ENCODE measurements at places on chromosomes 13 and 19.

- no peak for DNase-seq
These were observed 1.1 kb downstream of the SYT3 start for GRCh38 chr19:50638600-50638999.

- DNase-seq, result no peak
These were observed 1608.8 kb upstream of the PCDH20 start for GRCh38 chr13:63024458-63024857.

- DNase-seq, result no peak
These were observed 7.4 kb downstream of the SLC25A23 start for GRCh38 chr19:6452223-6452614.

DNA sequence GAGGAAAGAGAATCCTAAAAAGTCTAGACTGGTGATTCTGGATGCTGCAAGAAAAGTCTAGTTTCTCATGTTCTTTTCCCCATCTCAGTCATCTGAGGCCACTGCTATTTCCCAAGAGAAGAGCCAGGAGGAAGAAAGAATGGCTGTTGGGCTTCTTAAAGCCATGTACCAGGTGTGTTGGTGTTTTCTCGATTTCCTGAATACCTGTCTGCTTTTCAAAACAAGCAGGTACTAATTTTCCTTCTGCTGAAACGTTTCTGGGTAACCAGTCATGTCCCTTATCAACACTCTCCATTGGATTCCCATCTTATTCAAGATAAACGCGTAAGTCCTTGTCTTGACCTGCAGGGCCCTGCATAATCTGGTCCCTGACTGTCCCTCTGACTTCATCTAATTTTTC, 1.1 kb downstream of the ZNF570 start:
- DNase-seq, result no peak

DNA sequence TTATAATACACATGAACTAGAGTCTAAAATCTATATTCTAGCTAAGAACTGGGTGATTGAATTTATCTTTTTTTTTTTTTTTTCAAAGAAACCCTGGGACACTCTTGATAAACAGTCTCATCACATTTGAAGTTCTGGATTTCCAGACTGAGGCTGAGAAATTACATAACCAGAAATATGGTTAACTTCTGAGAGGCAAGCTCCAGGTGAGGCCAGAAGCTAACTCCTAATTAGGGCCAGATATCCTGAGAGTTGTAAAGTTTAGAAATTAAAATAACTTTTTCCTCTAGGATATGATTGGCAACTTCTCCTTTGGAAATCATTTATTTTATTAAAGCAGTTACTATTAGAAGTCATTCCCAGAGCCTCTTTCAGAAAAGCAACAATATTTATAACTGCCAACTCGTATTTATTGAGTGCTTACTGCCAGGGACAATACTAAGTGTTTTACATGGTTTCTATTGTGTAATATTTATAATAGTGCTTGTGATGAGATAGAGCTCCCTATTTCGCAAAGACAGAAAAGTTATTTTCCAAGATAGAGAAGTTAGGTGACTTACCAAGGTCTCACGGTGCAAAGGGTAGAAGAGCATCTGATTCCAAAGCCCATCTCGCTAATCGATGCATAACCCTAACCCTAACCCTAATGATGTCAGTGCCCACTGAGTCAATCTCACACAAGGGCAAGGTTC, 187.7 kb downstream of the DCT start:
- no peak for DNase-seq

DNA sequence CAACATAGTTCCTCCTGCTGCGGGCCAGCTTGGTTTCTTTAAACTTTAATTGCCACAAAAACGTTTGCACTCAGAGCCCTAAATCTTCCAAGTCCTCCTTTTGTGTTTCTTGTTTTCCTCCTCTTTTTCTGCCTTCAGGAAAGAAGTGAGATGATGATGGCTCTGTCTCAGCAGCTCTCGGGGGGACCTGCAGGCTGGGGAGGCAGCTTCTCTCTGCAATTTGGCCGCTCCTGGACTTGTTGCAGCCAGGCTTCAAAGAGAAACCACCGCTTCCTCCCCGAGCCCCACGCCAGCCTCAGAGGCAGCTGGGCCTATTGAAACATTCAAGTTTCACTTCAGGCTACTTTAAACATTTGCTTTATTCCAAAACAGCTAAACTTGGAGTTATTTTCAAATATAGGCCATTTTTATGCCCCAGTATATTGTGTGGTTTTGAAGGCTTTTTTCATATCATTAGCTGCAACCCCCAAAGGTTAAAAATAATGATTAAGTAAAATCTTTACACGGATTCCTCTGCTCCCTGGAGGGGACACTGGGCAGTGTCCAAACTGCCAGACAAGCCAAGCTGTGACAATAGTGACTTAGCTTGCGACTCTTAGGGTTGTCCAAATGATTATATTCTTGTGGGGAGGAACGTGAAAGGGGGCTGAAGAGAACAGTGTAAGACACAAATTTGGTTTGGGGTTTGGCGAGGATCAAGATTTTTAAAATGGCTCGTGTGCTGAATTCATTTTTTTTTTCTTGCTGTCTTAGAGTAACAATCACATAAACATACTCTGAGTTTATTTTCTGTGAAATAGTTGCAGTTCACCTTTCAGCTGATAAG, 330.8 kb downstream of the DLEU7 start:
- no peak for DNase-seq

DNA sequence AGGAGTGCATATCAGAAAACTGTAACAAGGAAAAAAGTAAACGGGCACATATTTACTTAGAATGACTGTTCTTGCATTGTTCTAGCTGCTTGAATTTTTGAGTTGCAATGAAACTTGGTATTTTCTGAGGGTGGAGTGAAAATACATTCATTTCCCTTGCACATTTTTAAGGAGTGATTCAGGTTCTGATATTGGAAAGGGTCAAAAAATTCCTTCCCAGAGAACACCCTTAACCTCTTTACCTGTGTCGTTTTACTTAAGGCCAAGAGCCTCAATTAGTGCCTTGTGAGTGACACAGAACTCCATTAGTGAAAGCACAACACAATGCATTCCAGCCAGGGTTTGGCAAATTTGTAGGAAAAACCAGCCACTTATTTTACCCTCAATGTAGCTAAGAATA, 2.3 kb downstream of the ITGBL1 start:
- DNase-seq, result no peak

DNA sequence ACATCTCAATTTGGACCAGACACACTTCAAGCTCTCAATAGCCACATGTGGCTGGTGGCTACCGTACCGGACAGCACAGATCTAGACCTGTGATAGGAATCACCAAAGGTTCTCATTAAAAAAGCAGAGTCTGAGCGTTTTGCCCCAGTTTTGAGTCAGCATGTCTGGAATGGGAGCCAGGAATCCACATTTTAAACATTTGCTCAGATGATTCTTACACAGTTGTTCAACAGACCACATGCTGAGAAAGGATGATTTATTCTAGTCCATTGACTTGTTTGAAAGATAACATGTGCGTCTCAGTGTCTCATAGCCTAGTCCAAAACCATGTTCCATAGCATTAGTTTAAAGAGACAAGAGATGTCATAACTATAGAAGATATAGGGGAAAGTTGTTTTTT, 53.4 kb downstream of the FLT3 start:
- no peak for DNase-seq

GRCh38 chr19:29563486-29564101, 37.8 kb downstream of the VSTM2B start:
- no peak for DNase-seq

DNA sequence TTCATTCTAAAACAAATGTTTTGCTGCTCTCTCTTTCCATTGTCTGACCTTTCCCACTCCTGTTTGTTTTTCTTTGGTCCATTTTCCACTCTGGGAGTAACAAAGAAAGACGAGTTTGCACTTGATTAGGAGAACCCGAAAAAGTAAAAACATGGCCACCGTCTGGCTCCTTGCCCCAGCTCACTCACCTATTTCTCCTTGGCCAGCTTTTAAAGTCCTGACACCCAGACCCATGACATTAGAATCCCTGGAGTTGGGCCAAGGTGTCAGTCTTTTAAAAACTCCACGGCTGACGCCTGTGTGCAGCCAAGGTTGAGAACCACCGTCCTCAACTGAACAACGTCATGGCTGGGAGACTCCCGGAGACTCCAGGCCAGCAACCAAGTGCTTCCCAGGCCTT, 63.6 kb upstream of the FLT1 start:
- DNase-seq, result no peak

GRCh38 chr13:102049853-102050252, 352.0 kb downstream of the FGF14 start:
- no peak for DNase-seq

GRCh38 chr13:92362717-92363116, 863.9 kb upstream of the GPC6 start:
- DNase-seq, result peak; percentile 37

DNA sequence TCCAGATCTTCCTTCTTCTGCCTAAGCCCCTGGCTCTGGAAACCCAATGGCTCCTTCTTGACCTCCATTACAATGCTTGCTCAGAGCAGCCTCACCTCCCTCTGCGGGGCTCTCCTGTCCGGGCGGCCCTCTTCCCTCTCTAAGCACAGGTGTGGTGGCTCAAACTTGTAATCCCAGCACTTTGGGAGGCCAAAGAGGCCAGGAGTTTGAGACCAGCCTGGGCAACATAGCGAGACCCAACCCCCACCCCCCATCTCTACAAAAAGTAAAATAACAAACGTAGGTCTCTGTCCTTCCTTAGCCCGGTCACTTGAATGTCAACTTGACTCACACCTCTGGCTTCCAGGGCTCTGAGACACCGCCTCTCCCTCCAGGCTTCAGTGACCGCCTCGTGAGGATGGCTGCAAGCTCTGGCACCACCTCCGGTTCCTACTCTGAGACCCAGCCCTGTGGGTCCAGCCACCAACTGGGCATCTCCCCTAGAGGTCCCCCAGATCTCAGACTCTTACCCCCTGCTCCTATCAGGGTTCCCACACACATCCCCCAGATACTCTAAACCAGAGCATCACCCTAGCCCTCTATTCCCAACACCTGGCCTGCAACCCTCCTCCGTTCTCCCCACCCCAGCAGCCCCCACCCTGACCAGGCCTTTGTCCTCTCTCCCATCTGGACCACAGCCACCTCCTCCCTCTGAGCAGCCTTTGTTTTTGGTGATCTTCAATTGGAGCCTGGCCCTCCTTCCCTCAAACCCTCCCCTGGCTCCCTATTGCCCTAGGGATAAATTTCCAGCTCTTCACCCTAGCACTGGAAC, 4.7 kb upstream of the TLE2 start:
- no peak for DNase-seq

DNA sequence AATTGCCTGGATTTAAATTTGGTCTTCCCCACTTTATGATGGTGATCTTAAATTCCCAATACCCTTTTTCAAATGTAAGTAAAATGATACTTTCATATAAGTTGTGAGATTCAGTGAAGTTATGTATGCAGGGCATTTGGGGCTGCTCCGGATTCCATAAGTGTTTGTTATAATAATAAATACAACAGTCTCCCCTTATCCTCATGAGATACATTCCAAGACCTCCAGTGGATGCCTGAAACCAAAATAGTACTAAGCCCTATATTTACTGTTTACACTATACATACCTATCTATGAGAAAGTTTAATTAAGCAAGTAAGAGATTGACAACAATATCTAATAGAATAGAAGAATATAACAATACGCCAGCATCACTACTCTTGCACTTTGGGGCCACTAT, 2237.8 kb downstream of the PCDH9 start:
- no peak for DNase-seq

- no peak for DNase-seq
These were observed 241.0 kb downstream of the OLFM4 start for GRCh38 chr13:53269634-53270033.

- no peak for DNase-seq
These were observed 240.0 kb upstream of the SGCG start for GRCh38 chr13:22940736-22941135.

DNA sequence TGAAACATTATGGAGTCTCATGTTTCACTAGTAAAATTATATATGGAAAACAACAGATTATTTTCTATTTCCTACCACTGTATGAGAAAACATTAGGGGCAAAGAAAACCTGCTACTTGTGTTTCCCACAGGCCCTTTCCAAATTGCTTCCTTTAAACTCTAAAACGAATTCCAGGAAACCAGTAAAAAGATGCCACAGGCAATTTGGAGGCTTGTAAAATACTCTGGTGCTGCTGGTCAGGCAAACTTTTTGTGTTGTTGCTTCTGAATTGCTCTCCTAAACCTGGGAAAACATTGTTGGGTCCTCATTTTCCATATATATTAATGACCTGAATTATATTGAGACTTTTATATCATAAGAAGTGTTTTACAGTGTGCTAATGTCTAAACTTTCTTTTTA, 141.5 kb downstream of the TDRD3 start:
- DNase-seq, result no peak

GRCh38 chr19:16703677-16704076, 16.0 kb upstream of the NWD1 start:
- no peak for DNase-seq

- no peak for DNase-seq
These were observed 198.2 kb downstream of the EFNB2 start for GRCh38 chr13:106337096-106337850.

- DNase-seq, result no peak
These were observed 806 bp downstream of the ZNF90 start for GRCh38 chr19:20078581-20079031.

All from WERI-Rb-1 (cell line).